ENCODE measurements at places on chromosomes 16 and 17.
A peak's percentile ranks its signal among the peaks of the same experiment; 100 is the strongest.

DNA sequence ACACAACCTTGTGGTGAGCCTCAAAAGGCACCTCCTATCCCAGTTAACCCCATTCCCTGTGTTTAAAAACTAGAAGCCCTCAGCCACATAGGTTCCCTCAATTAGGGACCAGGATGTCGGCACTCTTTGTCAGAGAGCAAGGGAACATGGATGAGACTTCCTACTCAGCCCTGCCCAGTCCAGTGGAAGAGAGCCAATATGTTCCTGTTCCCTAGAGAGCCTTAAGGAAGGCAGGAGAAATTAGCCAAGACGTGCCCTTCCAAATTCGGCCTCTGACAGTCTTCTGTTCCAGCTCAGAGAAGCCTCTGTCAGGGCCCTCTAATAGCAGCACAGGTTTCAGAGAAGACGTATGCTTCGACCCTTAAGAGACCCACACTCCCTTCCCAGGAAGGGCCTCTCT is 14.6 kb upstream of the DHRS13 start:
- H3K27ac ChIP-seq, result no peak overlapping the region
- no peak for DNase-seq
- no peak overlapping the region for H3K4me3 ChIP-seq
- peaks cover 9% of the 10 kb centered on the region for H3K4me1 ChIP-seq

- H3K27me3 ChIP-seq, result peaks cover 57% of the 10 kb centered on the region
- peaks cover 3% of the 10 kb centered on the region for H3K4me1 ChIP-seq
- H3K36me3 ChIP-seq, result peaks cover 2% of the 10 kb centered on the region
- peak overlapping the region; percentile 79 for H3K4me3 ChIP-seq
- peak overlapping the region; percentile 51 for H3K27ac ChIP-seq
These were observed 889 bp upstream of the ZNF423 start for GRCh38 chr16:49856672-49857330.

DNA sequence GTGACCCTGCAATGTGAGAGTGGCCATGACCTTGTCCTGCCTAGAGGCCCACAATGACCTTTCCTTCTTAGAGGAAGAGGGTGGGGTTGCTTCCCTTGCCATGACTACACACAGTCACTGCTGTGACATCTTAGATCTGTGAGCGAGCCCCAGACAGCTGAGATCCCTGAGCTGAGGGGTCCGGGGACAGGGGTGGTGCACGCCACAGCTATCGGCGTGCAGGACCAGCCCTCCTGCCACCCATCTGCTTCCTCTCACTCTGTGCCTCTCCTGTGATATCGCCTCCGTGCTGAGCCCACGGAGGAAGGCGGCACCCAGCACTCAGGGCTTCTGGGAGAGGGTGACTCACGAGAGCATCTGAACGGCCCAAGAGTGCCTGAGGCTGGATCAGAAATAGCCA is 35.2 kb downstream of the KIAA0513 start:
- no peak overlapping the region for H3K4me3 ChIP-seq
- no peak for DNase-seq
- H3K36me3 ChIP-seq, result peaks cover 5% of the 10 kb centered on the region
- H3K4me1 ChIP-seq, result peaks cover 12% of the 10 kb centered on the region
- H3K27me3 ChIP-seq, result no peaks in the 10 kb centered on the region
- H3K27ac ChIP-seq, result no peak overlapping the region

- H3K27ac ChIP-seq, result no peak overlapping the region
- H3K4me3 ChIP-seq, result no peak overlapping the region
- H3K36me3 ChIP-seq, result no peaks in the 10 kb centered on the region
- H3K4me1 ChIP-seq, result peaks cover 3% of the 10 kb centered on the region
- peaks cover 5% of the 10 kb centered on the region for H3K27me3 ChIP-seq
These were observed 80.9 kb upstream of the NLRP1 start for GRCh38 chr17:5665164-5665563.

DNA sequence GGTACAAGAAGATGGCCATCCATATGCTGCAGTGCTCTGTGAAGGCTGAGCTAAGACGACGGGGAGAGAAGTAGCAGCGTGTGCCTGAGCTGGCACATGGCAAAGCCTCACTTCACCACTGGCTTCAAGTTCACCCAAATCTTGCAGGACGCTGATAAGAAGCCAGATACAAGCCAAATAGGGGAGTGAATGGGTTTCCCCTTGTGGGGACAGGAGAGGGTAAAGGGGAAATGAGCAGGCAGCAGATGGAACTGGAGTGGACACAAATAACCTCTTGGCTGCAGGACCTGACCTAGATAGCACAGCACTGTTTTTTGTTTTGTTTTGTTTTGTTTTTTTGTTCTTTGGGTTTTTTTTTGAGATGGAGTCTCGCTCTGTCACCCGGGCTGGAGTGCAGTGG is 21.0 kb upstream of the PITPNA start:
- no peaks in the 10 kb centered on the region for H3K36me3 ChIP-seq
- no peak overlapping the region for H3K4me3 ChIP-seq
- H3K4me1 ChIP-seq, result no peaks in the 10 kb centered on the region
- H3K27ac ChIP-seq, result no peak overlapping the region
- DNase-seq, result no peak
- no peaks in the 10 kb centered on the region for H3K27me3 ChIP-seq

DNA sequence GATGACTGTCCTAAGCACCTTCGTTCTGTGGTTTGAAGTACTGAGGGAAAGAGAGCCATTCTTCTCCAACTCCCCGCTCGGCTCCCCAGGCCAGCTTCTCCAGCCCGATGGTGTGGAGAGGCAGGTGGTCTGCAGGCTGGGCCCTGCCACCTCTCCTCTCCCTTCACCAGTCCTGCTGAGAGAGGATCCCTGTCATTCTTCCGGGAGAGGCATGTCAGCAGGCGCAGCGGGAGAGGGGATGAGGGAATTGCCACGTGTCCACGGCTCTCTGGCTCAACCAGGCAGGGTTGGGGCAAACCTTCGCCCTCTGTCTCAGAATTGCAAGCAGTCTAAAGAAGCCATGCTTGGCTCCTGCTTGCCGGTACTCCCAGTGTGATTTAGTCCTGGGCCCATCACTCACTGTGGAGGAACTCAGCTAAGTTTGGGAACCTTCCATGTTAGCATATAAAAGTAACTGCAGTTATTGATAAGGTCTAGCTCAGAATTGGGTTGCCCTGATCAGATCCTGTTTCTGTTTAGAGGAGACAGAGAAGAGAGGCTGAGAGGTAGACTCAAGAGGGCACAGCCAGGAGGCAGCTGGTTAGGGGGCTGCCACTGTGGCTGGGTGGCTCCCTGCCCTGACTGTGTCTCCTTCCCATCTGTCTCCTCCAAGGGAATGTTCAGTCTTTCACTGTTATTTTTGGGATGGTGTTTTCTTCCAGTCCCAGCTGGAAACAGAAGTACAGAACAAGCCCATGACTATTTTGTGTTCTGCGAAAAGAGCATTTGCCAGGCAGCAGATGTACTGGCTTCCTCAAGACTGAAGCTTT is 17.4 kb downstream of the HS3ST3B1 start:
- DNase-seq, result no peak
- H3K27me3 ChIP-seq, result no peaks in the 10 kb centered on the region
- H3K4me3 ChIP-seq, result peak overlapping the region; percentile 8
- no peak overlapping the region for H3K27ac ChIP-seq

GRCh38 chr17:63596856-63597586 is 3.7 kb upstream of the TACO1 start:
- H3K4me3 ChIP-seq, result no peak overlapping the region
- no peak for DNase-seq
- H3K27ac ChIP-seq, result no peak overlapping the region
- H3K4me1 ChIP-seq, result peaks cover 17% of the 10 kb centered on the region

DNA sequence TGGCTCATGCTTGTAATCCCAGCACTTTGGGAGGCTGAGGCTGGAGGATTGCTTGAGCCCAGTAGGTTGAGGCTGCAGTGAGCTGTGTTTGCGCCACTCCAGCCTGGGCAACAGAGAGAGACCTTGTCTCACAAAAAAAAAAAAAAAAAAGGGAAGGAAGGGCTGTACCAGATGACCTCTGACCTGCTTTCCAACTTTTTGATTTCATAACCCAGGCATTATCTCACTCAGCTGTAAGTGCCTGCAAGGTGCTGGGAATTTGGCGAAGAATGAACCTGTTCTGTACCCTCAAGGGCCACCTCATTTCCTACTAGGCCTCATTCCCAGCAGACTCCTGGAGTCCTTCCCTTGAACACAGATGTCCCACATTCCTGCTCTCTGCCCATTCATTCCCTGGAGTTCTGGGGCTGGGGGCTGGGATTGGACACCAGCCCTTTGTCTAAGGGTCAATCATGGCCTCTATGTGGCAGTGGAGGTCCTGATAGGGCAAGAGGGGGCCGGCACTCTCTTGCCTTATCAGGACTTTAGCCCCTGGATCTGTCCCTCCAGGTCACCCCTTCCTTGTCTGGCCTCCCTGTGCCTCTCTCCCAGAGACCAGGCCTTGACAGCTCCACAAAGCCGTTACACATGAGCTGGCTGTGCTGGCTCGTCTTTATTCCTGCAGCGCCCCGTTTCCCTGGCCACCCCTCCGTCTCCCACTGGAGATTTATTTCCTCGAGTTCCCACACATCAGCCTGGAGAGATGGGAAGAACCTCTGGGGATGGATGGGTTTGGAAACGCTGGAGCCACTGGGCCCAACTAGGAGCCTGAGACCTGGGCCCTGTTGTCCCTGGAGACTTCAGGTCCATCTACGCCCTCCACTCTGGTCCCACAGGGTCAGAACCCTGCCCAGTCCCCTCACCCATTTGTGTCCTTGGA is 821 bp upstream of the GFAP start:
- no peaks in the 10 kb centered on the region for H3K36me3 ChIP-seq
- H3K4me1 ChIP-seq, result peaks cover 8% of the 10 kb centered on the region
- H3K27ac ChIP-seq, result no peak overlapping the region
- peaks cover 43% of the 10 kb centered on the region for H3K27me3 ChIP-seq
- H3K4me3 ChIP-seq, result no peak overlapping the region
